ENCODE measurements at places on chromosomes 2 and 18. TPM values are rescaled to one million over a fixed set of nuclear protein-coding genes. Genes with fewer than 3 reads are reported as not detected.

The C2orf80 gene
- 0.32 TPM for polyA plus RNA-seq

The C2orf49 gene
- polyA plus RNA-seq, result 19.1 TPM

The MTCL1 gene
- polyA plus RNA-seq, result 37.5 TPM

The SLC16A14 gene
- polyA plus RNA-seq, result 6.7 TPM

The DCTN1 gene
- 157 TPM for polyA plus RNA-seq

The ACMSD gene
- 40.8 TPM for polyA plus RNA-seq

The FAM228A gene
- 0.92 TPM for polyA plus RNA-seq

The FNDC4 gene
- polyA plus RNA-seq, result 6.6 TPM

The CHMP1B gene
- 44.5 TPM for polyA plus RNA-seq

The AQP12B gene
- polyA plus RNA-seq, result 0.66 TPM

The TRABD2A gene
- polyA plus RNA-seq, result 0.36 TPM

The AKAIN1 gene
- polyA plus RNA-seq, result not detected

The PLA2R1 gene
- 129 TPM for polyA plus RNA-seq

The ATP6V1C2 gene
- polyA plus RNA-seq, result 4.6 TPM

The MAP2 gene
- 27.9 TPM for polyA plus RNA-seq

The PPIG gene
- polyA plus RNA-seq, result 85.5 TPM

The CIB4 gene
- polyA plus RNA-seq, result 0.28 TPM

The PSMA8 gene
- polyA plus RNA-seq, result not detected

The MAP3K20 gene
- polyA plus RNA-seq, result 22.9 TPM

The DES gene
- 6.0 TPM for polyA plus RNA-seq

The AGXT gene
- 0.13 TPM for polyA plus RNA-seq

The SKA1 gene
- polyA plus RNA-seq, result 7.1 TPM

The RAB6D gene
- 1.7 TPM for polyA plus RNA-seq

The TGIF1 gene
- 95.3 TPM for polyA plus RNA-seq

The FBXO15 gene
- 4.4 TPM for polyA plus RNA-seq

The SERPINB12 gene
- polyA plus RNA-seq, result not detected

The LHCGR gene
- polyA plus RNA-seq, result 0.70 TPM

The CCDC74A gene
- 19.6 TPM for polyA plus RNA-seq

The C2orf78 gene
- not detected for polyA plus RNA-seq

The HOXD13 gene
- polyA plus RNA-seq, result 0.20 TPM

The SULT1C2 gene
- polyA plus RNA-seq, result 79.7 TPM

The ARID5A gene
- polyA plus RNA-seq, result 5.2 TPM

The WNT10A gene
- 1.6 TPM for polyA plus RNA-seq

The MAL gene
- 306 TPM for polyA plus RNA-seq
